ENCODE measurements at places on chromosomes 7 and 10.

DNA sequence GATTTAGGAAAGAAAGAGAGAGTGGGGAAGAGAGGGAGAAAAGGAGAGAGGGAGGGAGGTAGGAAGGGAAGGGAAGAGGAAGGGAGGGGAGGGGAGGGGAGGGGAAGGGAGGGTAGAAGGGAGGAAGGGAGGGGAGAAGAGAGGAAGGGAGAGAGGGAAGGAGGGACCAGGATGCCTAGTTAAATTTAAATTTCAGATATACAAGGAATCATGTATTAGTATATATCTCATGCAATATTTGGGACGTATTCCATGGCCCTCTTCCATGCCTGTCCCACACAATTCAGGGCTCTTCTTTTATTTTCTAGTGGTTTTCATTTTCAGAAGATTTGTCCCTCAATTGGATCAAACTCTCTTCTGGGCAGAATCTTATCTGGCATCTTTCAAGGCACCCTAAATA, 172.4 kb upstream of the PRR15 start:
- no peak for DNase-seq

- DNase-seq: no peak
These were observed 78.1 kb upstream of the COL13A1 start for GRCh38 chr10:69723653-69724052.

DNA sequence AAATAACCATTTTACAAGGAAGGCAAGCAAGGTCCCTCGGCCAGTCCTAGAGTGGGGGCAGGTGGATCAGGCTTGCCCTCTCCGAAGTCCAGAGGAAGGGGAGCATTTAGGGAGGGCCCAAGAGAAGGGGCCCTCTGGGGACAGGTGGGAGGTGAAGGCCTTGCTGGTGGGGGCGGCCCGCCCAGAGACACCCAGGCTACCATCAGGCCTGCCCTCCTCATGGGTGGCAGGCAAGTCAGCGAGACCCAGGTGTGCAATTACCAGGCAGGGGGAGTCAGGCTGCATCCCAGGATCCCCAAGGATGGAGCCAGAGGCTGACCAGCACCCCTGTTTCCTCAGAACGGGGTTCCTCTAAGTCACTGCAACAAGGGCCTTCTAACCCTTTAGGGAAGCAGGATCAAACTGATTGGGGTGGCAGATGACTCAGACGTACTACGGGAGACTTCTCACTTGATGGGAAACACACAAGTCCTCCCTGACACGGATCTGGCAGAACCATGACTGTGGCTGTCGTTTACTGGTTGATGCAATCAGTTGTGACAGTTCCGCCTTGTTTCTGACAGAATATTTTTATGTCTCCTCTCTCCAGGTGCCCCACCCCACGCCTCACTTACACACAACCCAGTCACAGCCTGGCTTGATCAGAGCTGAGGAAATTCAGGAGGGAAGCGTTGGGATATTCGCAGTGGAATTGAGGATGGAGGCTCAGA, 8.2 kb downstream of the LOXL4 start:
- no peak for DNase-seq

GRCh38 chr10:94183666-94184264, 179.0 kb downstream of the NOC3L start:
- DNase-seq: no peak

DNA sequence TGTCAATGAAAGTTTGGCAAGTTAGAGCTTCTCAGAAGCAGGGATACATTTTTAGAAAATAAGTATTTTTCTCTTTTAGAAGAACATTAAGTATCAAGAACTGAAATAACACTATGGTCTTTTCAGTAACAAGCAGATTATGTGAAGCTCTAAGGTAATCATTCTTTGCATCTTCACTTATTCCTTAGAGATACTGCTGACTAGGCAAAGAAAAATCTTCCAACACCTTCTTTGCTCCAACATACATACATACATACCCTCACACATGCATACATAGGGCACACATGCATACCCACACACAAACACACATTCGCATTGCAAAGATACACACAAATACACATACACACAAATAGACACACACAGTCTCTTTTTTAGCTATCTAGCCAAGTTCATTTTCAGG, 37.8 kb upstream of the CACNB2 start:
- no peak for DNase-seq

Data from left forelimb (tissue), 1 donor.